ENCODE measurements at places on chromosomes 6 and 20. TPM values are rescaled to one million over a fixed set of nuclear protein-coding genes. Genes with fewer than 3 reads are reported as not detected.

DNA sequence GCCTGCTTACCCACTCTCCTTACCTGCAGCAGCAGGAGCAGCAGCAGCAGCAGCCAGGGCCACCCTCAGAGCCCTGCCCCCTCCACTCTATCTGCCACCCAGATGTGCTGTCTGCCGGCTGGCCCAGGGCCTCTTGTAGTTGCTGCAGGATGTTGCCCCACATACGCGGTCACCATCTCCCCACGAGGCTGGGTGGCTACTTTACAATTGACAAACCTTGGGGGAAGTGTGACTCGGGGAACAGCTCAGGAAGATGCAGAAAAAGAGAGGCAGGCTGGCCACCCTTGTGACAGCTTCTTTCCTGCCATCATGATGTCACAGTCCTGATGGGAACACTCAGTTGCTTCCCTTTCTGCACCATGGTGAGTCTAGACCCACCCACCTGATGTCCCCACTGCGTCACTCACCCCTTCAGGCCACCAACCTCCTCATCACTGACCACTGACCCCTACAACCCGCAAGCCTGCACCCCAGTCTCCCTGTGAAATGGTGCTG, 14.5 kb downstream of the TREM1 start:
- DNase-seq, result no peak

DNA sequence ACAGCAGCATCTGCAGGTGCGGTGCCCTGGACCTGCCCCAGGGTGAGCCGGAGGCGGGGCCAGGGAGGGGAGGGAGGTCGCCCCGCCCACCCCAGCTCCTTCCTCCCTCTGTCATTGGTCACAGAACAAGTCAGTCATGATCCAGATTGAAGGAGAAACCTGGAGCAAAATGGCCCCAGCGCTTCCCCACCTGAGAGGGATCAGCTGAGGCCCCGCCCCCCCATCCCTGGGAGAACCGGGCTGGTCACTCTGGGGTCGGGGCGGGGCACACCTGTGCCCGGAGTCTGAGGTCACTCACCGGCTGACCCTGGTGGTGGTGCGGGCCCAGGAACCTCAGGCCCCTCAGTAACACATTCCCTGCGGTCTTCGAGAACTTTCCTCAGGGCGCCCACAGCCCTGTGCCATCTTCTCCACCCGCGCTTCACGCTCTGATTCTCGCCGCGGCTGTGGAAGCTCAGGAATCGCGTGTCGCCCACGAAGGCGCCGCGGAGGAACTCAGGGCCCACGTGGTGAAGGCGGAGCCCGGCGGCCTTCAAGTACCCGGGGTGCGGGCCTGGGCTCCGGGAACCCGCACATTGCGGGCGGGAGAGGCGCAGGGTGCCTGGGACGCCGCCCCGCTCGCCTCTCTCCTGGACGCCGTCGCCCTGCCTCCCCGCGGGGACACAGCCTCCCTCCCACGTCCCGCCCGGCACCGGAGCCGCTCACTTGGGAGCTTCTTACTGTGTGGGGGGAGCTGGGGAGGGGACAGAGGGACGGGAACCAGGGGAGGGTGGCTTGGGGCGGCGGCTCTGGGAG, 36.4 kb upstream of the HLA-C start:
- peak; percentile 10 for DNase-seq

DNA sequence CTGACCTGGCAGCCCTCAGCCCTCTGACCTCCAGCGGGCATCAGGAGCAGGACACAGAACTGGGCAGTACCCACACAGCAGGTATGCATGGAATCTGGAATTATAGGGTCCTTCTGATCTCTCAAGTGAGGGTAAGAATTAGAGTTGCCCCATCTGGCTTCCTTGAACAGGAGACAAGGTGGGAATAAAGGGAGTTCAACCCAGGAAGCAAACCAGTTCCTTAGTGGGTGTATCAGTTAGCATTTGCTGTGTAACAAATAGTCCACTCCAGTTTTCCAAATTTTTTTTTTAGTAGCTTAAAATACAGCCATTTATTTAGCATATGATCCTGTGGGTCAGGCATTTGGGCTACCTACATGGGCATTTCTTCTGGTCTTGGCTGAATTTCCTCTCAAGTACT, 15.7 kb downstream of the MAVS start:
- no peak for DNase-seq

DNA sequence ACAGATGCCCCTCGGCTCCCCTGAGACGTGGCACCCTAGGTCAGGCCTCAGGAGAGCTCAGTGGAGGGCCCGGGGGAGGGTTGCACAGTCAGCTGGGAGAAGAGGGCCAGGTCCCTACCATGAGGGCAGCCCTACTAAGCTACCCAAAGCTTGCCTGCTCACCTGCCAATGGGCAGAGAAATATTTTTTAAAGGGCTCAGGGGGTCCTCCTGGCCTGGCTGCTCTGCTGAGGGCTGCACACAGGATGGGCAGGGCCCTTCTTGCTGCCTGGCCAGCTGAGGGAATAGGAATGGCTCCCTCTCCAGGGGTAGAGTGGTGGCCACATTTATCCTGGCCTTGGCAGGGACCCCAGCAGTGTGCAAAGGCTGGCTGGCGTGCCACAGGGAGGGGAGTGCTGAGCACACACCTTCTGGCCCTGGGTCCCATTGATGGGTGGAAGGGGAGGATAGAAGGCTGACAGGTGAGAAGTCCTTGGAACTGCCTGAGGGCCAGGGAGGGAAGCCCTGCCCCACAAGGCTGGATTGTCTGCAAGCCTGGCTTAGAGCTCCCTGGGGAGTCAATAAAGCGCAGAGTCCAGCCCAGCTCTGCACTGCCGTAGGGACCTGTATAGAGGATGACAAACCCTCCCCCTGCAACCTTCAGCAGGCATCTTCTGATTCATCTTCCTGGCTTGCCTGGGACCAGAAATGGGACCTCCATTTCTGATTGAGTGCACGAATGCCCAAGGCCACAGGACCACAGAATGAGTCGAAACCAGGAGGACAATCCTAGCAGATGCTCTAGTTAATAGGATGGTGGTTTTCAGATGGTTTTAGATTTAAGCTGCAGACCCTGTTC, 62.1 kb downstream of the NOL4L start:
- no peak for DNase-seq

DNA sequence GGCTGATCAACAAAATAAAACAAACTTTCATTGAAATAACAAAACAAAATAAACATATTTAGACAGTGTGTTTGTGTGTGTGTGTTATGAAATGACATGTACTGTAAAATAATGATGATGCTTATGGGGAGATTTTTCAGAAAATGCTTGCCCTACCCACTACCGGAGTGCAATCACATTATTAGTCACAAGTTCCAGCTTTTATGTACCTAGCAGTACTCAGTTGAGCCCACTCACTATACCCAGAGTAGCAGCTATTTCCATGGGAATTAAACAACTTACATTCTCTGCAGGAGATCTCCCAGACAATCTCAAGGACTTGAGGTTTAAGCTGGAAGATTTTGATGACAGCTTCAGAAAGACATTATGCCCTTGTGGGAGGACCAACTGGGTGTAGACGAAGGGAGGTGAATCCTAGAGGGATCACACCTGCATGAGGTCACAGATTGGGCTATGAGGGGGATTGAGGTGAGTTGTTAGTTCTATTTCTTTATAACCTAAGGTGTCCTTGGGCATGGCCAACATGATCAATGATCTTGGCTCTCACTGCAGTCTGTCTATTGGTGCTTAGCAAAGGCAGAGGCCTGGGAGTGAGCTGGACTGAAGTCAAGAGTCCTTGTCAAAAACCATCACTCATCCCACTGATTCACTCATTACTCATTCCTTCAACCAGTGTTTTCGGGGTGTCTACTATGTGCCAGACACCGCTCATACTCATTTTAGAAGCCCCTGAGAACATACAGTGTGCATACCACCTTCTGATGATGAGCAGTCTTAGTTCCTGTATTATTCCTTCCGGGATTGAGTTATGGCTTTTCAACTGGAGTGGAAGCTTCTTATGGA, 6.7 kb upstream of the CLIC5 start:
- no peak for DNase-seq

DNA sequence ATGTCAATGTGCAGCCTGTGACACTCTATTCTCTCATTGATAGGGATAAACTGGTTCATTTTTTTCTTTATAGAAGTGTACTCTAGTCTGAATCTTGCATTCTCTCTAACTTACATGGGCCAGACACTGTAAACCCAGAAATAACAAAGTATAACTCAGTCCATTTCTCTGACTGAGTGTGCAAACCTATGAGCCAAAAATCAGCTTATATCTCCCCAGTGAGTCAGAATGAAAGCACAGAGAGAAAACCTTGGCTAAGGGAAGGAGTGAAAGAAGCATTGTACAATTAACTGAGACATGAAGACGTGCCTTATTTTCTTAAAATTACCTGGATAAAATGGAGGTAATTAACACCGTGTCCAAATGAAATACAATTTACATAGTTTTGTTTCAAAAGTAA, 436.9 kb upstream of the IMPG1 start:
- no peak for DNase-seq

- DNase-seq, result no peak
Observed at GRCh38 chr6:34714663-34715062, 18.1 kb upstream of the ILRUN start.

DNA sequence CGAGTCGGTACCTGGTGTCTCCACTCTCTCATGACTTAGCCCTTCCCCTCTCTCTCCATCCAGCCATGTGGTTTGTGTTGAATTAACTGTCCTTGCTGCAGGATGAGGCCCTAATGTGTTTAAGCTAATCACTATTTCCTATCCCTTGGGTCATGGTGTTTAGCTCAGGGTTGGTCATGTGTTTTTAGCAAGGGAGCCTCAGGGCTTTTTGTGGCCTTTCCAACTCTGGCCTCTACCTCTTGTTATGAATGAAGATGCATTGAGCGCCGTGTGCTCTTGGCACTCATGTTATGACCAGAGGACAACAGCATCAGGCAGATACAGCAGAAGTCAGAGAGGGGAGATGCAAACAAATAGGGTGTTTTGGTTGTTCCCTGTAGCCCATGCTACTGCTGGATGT, 674.2 kb upstream of the FLRT3 start:
- DNase-seq, result no peak

DNA sequence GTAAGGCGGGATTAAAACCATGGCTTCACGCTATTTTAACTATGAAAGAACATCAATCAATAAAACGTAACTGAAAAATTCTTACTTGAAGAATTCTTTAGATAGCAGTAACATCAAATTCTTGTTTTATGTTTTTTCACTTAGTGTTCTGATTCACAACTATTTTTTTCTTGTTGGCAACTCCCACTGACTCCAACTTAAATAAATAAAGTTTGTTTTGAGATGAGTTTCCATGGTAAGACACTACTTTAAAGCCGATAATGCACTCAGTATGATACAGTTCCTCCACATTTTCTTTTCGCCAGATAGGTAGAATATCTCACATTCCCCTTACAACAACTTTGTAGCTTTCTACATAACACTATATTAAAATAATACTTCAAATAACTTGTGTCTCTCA, 33.1 kb upstream of the CNKSR3 start:
- DNase-seq, result no peak

DNA sequence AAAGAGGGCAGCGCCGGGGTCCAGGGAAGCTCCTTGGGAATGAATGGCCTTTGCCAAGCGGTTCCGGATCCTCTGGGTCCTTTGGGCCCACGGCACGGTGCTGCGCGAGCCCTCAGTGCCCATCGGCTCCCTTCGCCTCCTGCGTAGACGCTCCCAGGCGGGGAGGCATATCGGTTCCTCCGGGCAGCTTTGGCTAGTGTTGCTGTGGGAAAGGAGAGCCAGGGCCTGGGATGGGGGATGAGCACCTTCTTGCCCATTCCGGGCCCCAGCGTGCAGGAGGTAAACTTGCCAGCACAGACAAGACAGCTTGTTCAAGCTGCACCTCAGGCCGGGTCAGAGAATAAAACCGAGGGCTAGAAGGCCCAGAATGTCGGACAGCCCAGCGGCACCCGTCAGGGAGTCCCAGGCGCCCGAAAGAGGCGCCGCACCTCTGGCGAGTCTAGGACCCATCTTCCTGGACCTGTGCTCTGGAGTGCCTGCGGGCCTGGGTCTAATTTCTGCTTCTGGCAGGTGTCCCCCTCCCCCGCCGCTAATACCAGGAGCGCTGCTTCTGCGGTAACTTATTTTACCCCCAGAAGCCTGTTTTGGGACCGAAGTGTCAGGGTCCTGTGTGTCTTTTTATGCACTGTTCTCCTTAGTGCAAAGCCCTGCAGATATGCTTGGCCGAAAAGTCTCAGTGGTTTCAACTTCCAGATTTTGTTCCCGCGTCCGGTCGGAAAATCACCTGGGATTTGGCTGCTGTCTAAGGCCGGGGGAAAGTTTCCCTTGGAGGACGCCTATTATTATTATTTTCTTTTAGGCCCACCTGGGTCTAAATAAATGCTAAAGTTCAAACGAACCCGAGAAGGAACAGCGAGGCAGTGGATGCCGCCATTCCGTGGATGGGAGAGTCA, 1.7 kb upstream of the TFAP2C start:
- no peak for DNase-seq

GRCh38 chr6:158041370-158041769, 59.7 kb downstream of the SYNJ2 start:
- no peak for DNase-seq

- no peak for DNase-seq
Observed at GRCh38 chr6:3372184-3372846, 84.5 kb downstream of the SLC22A23 start.

GRCh38 chr20:61601853-61602252, 349.8 kb downstream of the CDH4 start:
- no peak for DNase-seq

GRCh38 chr6:116255246-116255800, 1.4 kb upstream of the TSPYL4 start:
- no peak for DNase-seq

- no peak for DNase-seq
Observed at GRCh38 chr6:16854986-16855385, 93.7 kb upstream of the ATXN1 start.

DNA sequence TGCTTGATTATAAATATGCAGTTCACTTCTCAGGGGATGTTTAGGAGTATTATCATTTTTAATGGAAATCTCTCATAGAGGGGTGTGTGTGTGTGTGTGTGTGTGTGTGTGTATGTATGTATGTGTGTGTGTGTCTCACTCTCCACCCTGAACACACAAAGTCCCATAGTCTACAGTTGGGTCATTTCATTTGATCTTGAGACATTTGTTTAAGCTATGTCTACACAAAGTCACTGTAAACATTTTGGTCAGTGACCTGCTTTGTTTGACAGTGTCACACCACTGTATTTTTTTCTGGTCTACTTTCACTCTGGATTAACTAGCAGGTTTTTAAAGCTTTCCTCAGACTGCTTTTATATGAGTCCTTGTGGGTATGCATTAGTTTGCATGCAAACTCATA, 215.2 kb downstream of the GRIK2 start:
- no peak for DNase-seq

DNA sequence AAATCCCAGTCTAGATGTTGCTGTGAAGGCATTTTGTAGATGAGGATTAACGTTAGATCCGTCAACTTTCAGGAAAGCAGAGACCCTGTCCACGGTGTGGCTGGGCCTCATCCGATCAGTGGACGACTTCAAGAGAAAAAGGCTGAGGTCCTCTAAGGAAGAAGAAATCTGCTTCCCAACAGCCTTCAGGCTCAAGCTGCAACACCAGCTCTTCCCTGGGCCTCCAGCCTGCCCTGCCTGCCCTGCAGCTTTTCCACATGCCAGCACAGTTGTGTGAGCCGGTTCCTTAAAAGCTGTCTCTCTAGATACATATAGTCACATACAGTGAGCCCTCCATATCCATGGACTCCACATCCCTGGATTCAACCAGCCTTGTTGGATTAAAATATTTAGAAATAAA, 14.1 kb upstream of the PDE10A start:
- DNase-seq, result no peak

GRCh38 chr20:36775196-36775595, 1.6 kb upstream of the DSN1 start:
- DNase-seq, result no peak

GRCh38 chr20:36720510-36720909, 25.4 kb downstream of the NDRG3 start:
- no peak for DNase-seq

- DNase-seq, result no peak
Observed at GRCh38 chr6:1786455-1787453, 177.0 kb downstream of the FOXC1 start.

Gene PLCB1
- 1.0 TPM for polyA plus RNA-seq

Gene JAG1
- polyA plus RNA-seq, result 75.7 TPM
